ENCODE measurements at places on chromosomes 3 and 15. TPM values are rescaled to one million over a fixed set of nuclear protein-coding genes. Genes with fewer than 3 reads are reported as not detected.

- DNase-seq: no peak
Observed at GRCh38 chr3:176352716-176353334, 844.5 kb downstream of the TBL1XR1 start.

DNA sequence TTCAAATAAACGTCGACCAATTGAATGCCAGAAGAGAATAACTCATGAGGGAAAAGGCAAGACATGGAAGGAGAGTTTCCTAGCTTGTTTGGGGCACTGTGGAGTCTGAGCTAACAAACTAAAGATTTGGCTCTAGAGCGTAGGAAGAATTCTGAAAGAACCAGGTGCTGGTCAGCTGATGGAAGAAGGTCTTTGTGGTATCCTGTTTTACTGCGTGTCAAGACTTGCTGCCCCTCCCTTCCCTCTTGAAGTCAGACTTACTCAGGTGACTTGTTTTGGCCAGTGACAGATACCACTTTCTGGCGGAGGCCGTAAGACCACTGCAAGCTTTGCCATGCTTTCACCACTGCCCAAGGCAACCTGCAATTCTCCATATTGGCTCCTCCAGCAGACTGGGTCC, 673 bp upstream of the HCLS1 start:
- DNase-seq: no peak

DNA sequence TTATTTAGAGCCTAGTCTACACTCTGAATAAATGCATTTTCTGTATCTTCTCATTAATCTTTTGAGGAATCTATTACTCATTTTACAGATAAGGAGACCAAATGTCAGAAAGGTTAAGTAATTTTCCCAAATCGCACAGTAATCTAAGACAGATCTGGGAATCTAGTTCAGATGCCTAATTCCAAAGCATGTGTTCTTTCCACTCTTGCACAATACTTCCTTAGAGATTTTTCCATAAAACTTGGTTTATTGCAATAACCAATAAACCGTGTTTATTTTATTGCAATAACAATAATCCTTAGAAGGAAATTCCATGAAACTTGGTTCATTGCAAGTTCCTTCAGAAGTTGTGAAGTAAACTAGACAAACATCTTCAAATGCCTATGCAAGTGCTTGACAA, 17.4 kb upstream of the COL8A1 start:
- DNase-seq: no peak

GRCh38 chr3:51974277-51974962, 444 bp upstream of the ABHD14A start:
- DNase-seq: no peak

GRCh38 chr3:4582624-4583023, 89.5 kb downstream of the ITPR1 start:
- no peak for DNase-seq

- peak; percentile 88 for DNase-seq
Observed at GRCh38 chr3:20040548-20041196, 426 bp downstream of the KAT2B start.

DNA sequence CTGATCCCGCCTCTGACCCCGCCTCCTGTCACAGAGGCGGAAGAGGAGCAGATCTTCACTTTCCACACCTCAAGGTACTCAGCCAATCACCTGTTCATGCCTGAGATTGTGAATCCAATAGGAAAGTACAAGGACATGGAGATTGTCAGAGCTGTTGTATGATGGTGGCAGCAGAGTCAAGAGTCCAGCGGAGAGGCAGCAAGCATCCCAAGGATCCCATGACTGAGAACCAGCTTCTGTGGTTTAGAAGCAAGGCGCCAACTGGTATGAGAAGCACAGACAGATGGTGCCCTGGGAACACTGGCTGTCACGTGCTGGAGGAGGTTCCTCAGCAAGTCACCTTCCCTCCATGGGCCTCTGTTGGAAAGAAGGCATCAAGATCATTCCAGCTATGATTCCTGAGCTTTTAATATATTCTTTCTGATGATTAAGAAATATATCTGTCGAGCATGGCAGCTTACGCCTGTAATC, 93.9 kb downstream of the CPN2 start:
- no peak for DNase-seq

DNA sequence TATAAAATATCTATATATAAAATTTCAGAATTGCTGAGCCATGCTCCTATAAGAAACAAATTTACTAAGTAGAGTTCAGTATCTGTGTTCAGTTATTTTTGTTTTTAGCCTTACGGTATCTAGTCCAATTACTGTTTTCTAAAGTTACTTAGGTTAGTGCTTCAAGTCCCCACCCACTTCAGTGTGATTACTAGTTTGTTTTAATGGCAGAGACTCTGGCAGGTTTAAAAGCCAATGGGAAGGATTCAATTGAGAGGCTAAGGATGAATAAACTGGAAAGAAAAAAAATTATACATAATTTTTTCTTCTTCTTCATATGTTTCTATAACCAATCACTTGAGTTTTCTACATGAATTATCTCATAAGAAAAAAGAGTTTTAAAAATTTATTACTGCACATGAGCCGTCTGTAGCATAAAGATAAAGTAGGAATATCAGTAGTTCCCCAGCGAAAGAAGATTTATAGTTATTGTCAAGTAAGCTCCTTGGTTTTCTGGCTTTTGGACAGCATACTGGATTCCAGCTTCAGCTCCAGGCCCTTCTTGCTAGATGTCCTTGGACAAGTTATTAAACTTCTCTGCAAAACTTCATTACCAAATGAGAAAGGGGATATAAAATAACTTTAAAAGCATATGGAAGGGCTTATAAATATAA, 46.8 kb downstream of the AAGAB start:
- no peak for DNase-seq

GRCh38 chr3:128991355-128991895, 2.5 kb downstream of the CFAP92 start:
- no peak for DNase-seq

GRCh38 chr15:60993008-60993407, 236.1 kb downstream of the RORA start:
- DNase-seq: no peak

EFCAB12 gene
- 0.10 TPM for total RNA-seq

PRRT3 gene
- 1.7 TPM for total RNA-seq

FBN1 gene
- total RNA-seq: 167 TPM

AHSG gene
- not detected for total RNA-seq

SERPINI2 gene
- 0.49 TPM for total RNA-seq
